ENCODE measurements at places on chromosomes 4 and X. TPM values are rescaled to one million over a fixed set of nuclear protein-coding genes. Genes with fewer than 3 reads are reported as not detected.

PABPC5 gene
- total RNA-seq: not detected

PGAM4 gene
- total RNA-seq: not detected

TBX22 gene
- total RNA-seq: not detected

LDB2 gene
- total RNA-seq: not detected

RAPGEF2 gene
- 19.4 TPM for total RNA-seq

DUX4 gene
- not detected for total RNA-seq

SLC10A6 gene
- 12.7 TPM for total RNA-seq

PABPC4L gene
- total RNA-seq: 1.9 TPM

SPIN4 gene
- total RNA-seq: 6.9 TPM

HTN3 gene
- not detected for total RNA-seq

SPOCK3 gene
- not detected for total RNA-seq

SPANXC gene
- total RNA-seq: not detected

GPAT3 gene
- total RNA-seq: 0.85 TPM

CENPVL1 gene
- not detected for total RNA-seq

SERPINA7 gene
- total RNA-seq: not detected

PHEX gene
- total RNA-seq: 0.60 TPM

PTTG2 gene
- total RNA-seq: not detected

XAGE2 gene
- not detected for total RNA-seq

STPG2 gene
- 0.07 TPM for total RNA-seq

H2BW2 gene
- not detected for total RNA-seq

PAGE4 gene
- not detected for total RNA-seq

COL4A5 gene
- 30.9 TPM for total RNA-seq

SCRG1 gene
- total RNA-seq: not detected

TMEM35A gene
- total RNA-seq: 0.07 TPM

ANXA3 gene
- total RNA-seq: 415 TPM

HDX gene
- total RNA-seq: 3.4 TPM

RGS12 gene
- 26.7 TPM for total RNA-seq

C4orf51 gene
- not detected for total RNA-seq

CITED1 gene
- not detected for total RNA-seq

STARD8 gene
- total RNA-seq: 0.11 TPM

MAGEA3 gene
- total RNA-seq: not detected

PLAC8 gene
- 1.6 TPM for total RNA-seq

C1GALT1C1 gene
- total RNA-seq: 12.7 TPM

GPR34 gene
- total RNA-seq: not detected

VEGFD gene
- total RNA-seq: not detected

PITX2 gene
- total RNA-seq: 27.1 TPM

GPC3 gene
- total RNA-seq: 0.11 TPM

Measured in foreskin keratinocyte (primary cell).